Activated naive CD8-positive, alpha-beta T cell treated with anti-CD3 and anti-CD28 coated beads, Interleukin-2, amount 10 ng/mL, durations not matched to agents 7 days and 5 days (primary cell): ENCODE measurements at places on chromosomes 3 and 15. TPM values are rescaled to one million over a fixed set of nuclear protein-coding genes. Genes with fewer than 3 reads are reported as not detected.

TUSC7 gene
- total RNA-seq: not detected

DNA sequence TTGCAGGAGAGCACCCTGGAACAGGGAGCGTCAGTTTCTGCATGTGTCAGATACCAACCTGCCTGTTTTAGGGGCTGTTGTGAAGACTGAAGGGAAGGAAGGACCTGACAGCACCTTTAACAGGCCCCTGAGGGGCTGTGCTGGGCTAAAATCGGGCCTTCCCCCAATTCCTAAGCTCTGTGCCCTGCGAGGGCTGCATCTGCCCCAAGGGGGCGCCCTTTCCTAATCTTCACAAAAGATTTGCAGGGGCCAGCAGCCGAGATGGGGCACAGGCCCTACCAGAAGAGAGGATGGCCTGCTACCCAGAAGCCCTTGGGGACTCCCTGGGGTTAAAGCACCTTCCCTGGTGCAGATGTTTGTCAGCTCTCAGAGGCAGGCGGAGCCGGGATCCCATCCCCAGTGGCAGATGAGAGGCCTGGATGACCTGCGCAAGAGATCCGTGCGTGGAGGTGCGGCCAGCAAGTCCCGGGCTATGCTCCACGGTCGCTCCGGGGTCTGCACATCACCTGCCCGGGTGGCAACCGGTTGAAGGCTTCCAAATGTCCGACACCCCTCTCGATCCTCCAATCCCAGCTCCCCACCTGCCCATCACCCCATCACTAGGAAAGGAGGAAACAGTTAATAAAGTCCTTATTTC is 53.6 kb downstream of the RHCG start:
- DNase-seq: peak; percentile 73
- peaks cover 18% of the 10 kb centered on the region for H3K27me3 ChIP-seq
- no peaks in the 10 kb centered on the region for H3K36me3 ChIP-seq
- H3K4me1 ChIP-seq: peaks cover 2% of the 10 kb centered on the region

EPHB1 gene
- 0.39 TPM for total RNA-seq

DNA sequence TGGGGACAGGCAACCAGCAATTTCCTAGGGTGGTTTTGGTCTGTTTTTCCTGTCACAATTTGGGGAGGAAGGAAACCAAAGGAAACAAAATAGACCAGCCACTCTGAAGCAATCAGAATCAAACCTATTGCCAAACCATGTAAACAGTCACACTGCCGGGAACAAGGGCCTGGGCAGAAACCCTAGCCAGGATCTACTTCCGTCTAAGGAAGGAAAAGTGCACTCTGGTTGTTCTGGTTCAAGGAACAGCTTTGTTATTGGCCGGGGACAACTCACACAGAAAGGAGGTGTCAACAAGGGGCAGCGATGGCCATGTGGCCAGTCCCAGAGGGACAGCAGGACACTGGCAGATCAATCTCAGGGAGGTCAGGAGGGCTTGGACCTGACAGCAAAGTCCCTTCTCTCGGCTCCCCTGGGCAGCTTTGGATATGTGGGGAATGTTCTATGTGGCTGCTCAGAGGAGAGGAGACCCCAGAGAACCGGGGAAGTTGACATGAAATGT is 17.5 kb upstream of the RAD18 start:
- no peak for DNase-seq
- no peaks in the 10 kb centered on the region for H3K36me3 ChIP-seq
- H3K27me3 ChIP-seq: peaks cover 6% of the 10 kb centered on the region
- no peak overlapping the region for H3K4me3 ChIP-seq
- H3K27ac ChIP-seq: no peak overlapping the region

GRCh38 chr15:86317384-86317740 is 237.7 kb downstream of the AGBL1 start:
- peaks cover 2% of the 10 kb centered on the region for H3K27me3 ChIP-seq
- H3K4me3 ChIP-seq: no peak overlapping the region
- no peaks in the 10 kb centered on the region for H3K36me3 ChIP-seq
- H3K27ac ChIP-seq: no peak overlapping the region

DNA sequence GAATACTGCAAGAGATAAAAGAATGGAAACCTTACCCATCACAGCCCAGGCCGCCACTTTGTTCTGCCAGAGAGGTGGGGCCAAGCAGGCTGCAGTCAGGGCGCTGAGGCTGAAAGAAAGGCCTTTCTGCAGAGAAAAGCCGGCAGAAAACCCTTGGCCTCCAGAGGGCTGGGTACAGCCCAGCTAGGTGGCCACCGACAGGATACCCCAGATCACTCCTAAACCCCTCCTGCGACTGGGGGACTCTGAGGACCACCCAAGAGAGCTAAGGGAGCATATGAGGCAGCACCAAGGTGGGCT is 69.3 kb downstream of the SMAD6 start:
- H3K36me3 ChIP-seq: no peaks in the 10 kb centered on the region
- H3K27ac ChIP-seq: no peak overlapping the region
- peaks cover 13% of the 10 kb centered on the region for H3K27me3 ChIP-seq
- no peak for DNase-seq
